ENCODE measurements at places on chromosomes 12 and 14.

- DNase-seq: no peak
Observed at GRCh38 chr14:24297190-24297964, 2.2 kb downstream of the DHRS1 start.

DNA sequence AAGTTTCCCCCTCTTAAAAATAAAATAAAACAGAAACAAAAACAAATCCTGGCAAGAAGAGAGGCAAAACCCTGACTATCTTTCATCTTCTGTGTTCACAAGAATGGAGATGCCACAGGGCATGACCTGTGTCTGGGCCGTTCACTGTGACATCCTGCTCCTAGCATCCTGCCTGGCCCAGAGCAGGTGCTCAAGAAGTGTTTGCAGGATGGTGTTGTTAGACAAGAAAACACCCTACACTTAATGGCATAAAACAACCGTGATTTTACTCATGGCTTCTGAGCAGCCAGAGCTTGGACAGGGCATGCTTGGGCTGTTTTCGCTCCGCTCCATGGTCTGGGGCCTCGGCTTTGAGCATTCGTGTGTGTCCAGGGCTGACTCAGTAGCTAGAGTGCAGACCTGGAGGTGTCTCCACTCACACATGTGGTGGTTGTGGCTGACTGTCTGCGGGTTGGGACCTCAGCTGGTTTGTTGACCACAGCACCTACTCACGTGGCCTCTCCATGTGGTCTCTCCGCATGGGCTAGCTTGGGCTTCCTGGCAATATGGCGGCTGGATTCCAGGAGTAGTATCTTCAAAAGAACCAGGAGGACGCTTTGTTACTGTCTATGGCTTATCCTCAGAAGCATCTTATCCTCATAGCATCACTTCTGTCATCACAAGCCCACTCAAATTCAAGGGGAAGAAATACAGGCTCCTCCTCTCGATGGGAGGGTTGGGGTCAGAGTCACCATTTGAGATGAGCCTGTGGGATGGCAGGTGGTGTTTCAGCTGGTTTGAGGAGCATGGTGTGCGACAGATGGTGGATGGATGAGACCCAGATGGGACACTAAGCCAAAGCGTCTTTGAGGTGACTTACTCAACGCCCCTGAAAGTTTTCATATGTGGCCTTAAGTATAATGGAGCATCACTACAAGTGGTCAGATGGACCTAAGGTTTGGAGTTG is 33.2 kb upstream of the FZD10 start:
- DNase-seq: no peak

DNA sequence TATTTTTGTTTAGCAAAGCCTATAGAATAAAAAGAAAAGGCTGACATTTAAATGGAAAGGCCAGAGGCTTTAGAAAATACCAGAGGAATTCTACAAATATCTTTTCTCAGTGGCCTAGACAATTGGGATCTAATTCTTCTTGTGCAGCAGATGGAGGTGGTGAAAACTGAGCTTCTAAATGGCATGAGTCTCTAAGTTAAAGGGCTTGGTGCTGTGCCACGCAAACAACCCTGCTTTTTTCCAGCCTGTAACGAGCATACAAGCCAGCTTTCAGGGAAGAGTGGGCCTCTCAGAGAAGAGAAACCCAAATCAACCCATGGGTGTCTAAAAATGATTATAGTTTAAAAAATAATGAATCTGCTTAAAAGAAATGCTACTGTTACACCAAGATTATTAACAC is 237.9 kb upstream of the NAV3 start:
- DNase-seq: no peak

- no peak for DNase-seq
Observed at GRCh38 chr14:66228267-66228970, 257.8 kb upstream of the CCDC196 start.

GRCh38 chr14:33062881-33063280 is 124.2 kb downstream of the NPAS3 start:
- no peak for DNase-seq

DNA sequence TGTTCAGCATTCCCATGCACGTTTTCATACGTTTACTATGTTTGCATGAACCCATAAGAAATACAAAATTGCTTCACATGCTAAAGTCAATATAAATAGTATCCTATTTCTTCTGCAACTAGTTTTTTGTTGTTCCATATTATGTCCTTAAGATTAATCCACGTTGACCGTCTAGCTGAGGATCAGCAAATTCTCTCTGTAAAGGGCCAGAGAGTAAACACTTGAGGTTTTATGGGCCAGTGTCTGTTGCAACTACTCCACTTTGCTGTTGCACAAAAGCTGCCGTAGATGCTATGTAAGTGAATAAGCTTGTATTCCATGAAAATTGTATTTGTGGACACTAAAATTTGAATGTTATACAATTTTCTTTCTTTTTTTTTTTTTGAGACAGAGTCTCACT is 21.1 kb upstream of the PITPNM2 start:
- DNase-seq: no peak

DNA sequence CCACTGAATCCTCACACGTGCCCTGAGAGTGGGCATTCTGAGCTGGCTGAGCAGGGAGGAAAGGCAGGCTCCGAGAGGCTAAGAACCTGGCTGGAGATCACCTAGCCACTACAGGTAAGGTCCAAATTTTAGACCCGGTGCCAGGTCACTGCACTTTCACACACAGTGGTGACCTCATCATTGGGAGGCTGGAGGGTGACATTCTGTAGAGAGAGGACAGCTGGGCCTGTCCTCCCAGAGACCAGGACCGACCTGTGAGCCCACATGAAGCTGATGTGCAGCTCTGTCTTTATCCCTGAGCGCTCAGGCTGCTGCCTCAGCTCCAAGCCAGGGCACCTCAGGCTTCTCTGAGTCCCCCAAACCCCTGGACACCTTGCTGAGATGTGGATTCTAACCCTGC is 4.1 kb downstream of the TTC7B start:
- DNase-seq: no peak

GRCh38 chr14:61927060-61927459 is 164.8 kb downstream of the SNAPC1 start:
- DNase-seq: no peak

- no peak for DNase-seq
Observed at GRCh38 chr14:62934439-62934838, 110.8 kb downstream of the KCNH5 start.

- DNase-seq: no peak
Observed at GRCh38 chr12:88575361-88575970, 4.8 kb downstream of the KITLG start.

GRCh38 chr12:110528277-110528839 is 26.2 kb downstream of the RAD9B start:
- no peak for DNase-seq

DNA sequence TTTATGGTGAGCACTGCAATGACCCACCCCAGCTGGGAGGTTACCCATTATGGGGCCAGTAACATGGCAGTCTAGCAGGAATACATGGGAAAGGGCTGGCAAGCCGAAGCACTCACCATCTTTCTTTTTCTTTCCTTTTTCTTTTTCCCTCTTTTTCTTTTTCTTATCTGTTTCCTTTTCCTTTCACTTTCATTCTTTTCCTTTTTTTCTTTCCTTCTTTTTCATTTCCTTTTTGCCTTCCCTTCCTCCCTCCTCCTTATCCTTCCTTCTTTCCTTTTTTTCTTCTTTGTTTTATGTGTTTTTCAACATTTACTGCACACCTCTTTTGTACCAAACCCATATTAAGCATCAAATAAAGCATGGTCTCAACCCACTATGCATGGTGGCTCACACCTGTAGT is 501.1 kb downstream of the MED13L start:
- no peak for DNase-seq

DNA sequence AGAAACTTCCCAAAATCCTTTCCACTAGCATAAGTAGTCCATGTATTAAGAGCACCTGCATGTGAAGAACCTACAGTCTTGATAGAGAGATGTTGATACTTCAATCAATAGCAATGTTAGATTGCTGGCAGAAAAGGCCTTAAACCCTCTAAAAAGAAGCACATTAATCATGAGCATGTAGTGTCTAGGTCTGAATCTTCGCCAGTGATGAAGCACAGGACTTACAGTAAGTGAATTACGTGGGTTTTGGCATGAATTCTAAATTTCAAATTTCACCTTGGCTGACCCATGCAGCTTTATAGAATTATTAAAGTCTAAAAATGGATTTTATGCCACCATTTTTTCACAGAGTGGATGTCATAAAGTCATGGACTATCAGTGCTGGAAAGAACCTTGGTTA is 791.6 kb upstream of the NOVA1 start:
- DNase-seq: no peak

GRCh38 chr14:100785626-100786025 is 40.3 kb upstream of the MEG3 start:
- no peak for DNase-seq

- DNase-seq: no peak
Observed at GRCh38 chr12:57005980-57006808, at the start of gene ZBTB39. Gene ZBTB39, minus strand, starts transcription at chr12:57006546. Its CDS starts 1,629 bp downstream, at chr12:57004917.

DNA sequence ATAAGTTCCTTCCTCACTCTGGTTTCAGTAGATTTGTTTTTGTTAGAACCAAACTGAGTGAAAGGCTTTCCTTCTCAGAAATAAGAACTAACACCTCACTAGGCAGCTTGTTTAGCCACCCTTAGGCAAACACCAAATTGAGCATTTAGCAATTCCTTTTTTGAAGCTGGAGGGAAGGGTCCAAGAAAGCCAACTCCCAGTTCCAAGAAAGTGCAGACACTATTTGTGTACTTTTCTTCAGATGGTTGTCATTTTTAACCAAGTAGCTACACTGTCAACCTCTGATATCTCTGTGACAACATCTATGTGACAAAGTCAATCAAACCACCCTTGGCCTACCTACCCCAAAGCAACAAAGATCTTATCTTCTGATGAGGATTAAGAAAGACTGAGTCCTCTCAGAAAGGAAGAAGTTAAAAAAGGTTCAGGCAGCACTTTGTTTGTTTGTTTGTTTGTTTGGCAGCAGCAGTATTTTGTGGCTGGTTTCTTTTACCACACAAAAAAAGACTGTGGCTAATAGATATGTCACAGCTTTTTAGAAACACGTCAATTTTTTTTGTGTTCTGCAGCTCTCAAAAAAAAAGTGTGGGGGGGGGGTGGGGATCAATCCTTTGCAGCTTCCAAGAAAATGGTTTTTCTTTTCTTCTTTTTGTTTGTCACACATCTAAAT is 203.8 kb downstream of the CRADD start:
- DNase-seq: no peak

- no peak for DNase-seq
Observed at GRCh38 chr12:124734224-124734788, 129.4 kb downstream of the SCARB1 start.

- no peak for DNase-seq
Observed at GRCh38 chr12:71445071-71445470, 5.5 kb downstream of the LGR5 start.

DNA sequence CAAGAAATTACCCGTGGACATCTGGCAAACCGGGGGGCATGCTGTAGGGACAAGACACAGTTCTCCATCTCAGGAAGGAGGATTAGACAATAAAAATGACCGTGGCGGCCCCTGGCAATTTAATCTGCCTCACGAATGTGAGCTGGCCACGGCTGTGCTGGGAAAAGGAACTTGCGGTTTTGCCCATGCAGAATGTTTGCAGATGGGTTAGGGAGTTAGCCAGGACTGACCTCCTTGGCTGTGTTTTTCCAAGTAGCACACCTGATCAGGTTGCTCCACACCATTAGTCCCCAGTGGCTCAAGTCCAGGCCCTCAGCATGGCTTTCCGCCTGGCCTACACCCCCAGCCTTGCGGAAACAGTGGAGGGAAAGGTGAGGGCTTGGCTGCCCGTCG is 20.8 kb downstream of the TPCN1 start:
- DNase-seq: no peak

DNA sequence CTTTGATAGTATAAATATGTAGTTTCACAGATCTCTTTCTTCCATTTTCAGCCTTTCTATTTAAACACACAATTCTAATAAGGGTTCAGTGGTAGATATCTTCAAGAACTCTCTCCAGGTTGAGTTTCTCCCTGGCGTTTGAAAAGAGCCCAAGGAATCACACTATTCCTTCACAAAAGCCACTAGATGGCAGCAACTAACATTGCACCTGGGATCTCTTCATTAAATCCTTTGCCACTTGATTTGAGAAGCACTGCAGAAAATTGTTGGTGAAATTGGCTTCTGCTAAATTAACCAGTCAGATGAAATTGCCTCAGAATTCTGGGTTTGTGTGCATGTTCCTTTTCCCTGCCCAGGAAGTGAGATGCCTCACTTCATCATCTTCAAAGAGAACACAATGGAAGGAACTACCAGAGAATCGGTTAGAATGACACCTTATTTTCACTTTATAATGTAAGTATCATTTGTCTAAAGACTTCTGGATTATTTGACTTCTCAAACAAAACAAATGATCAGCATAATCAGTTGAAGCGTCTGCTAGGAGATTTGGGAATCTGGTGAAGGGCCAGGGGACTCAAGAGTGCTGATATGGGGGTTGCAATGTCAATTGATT is 6.8 kb downstream of the CCDC198 start:
- DNase-seq: no peak

DNA sequence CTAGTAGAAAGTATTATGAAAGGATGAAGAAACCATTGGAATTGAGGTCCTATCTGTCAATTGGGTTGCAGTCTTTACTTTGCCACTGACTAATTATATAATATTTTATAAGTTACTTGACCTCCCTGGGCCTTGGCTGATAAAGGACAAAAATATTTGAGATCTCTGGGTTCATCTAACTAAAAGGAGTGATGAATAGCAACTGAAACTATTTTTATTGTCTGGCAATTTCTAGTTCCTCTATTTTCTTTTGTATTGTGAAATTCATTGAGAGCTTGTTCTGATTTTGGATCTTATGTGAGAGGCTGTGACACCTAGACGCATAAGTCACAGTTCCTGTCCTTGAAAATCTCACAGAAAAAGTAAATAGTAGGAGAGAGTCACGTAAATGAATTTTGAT is 415.7 kb upstream of the ATP2B1 start:
- DNase-seq: no peak

- no peak for DNase-seq
Observed at GRCh38 chr14:100031506-100032281, 33.5 kb upstream of the EVL start.

DNA sequence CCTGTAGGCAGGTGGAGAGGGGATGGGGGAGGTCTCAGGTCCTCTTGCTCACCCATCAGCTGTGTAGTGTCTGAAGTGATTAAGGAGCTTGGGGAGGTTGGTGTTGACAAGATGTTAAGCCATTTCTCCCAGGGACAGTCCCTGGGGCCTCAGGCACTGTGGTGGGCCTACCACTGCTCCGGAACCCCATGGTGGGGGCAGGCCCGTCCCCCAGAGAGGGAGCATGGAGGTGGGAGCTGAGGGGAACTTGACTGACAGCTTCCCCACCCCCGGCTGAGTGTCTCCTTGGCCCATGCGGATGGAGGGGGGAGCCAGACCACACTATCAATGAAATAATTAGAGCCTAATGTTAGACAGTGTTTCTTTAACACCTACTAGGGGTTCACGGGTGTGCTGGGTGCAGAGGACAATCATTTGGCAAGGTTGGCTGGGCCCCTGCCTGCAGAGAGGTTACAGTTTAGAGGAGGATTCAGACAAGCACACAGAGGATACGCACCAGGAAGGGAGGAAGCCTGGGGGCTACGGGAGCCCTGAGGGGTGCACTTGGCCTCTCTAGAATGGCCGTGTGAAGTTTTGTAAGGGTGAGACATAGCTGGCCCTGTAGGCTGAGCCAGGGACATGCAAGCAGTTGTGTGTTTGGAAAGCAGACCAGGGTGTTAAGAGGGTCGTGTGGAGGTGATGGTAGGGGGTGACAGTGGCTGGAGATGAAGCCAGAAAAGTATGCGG is 19.3 kb upstream of the KRT80 start:
- no peak for DNase-seq

- DNase-seq: no peak
Observed at GRCh38 chr14:28751467-28752058, 15.0 kb upstream of the FOXG1 start.

GRCh38 chr12:65963862-65964240 is 139.6 kb downstream of the HMGA2 start:
- DNase-seq: no peak

- no peak for DNase-seq
Observed at GRCh38 chr14:75689012-75689411, 28.0 kb downstream of the TTLL5 start.

Data from cortex of kidney (tissue), 1 donor.